ENCODE measurements at places on chromosomes 2 and 18.

DNA sequence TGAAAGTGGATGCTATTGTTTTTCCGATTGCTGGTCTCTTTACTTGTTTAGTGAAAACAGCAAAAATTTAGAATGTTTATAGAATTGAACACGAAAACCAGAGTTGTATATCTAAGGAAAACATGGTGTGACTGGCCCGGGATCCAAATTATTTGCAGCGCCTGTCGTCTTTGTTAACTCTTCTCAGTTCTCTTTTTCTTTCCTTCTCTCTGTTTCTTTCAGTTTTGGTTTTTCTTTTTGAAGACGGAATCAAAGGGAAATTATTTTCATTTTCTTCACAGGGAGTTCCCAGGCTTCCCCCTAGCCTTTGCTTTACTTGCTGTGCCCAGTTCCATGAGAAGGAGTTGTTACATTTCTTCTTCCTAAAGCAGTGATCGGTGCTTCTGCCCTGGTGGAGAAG lies 76.0 kb downstream of the AGAP1 start:
- DNase-seq = no peak

DNA sequence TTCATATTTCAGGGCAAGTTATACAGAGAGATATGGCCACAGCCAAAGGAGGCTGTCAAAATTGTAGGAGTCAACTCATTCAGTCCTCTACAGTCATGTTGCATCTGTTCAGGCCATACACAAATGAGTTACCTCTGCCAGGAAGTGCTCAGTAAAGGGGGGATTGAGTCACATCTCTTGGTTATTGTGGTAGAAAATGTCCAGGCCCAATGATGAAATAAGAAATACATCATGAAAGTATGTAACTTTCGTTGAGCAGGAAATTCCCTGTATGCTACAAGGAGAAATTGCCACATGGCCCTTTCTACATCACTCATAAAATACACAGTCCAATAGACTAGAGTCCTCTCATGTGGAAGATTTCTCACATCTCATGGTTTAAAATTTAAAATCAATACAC lies 103.9 kb upstream of the COL3A1 start:
- DNase-seq = no peak

DNA sequence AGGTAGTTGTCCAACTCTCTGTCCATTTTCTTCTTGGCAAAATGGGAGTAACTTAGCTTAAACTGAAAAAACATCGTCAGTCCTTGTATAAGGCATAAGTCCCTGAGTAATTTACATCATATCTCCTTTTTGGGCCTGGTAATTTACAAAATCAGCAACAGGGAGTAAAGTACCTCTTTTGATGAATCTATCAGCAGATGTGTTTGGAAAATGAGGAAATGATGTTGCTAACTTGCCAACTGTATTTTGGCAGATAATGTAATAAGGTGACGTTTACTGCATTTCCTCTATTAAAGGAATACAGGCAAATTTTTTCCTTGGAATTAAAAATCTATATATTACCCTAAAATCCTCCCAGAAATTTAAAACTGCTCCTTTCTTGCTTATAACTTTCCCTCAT lies 29.2 kb downstream of the ANKRD44 start:
- DNase-seq = no peak

- no peak for DNase-seq
These were observed 2.5 kb upstream of the ADNP2 start for GRCh38 chr18:80106482-80107051.

GRCh38 chr2:9099341-9099751 lies 95.9 kb upstream of the MBOAT2 start:
- DNase-seq = no peak

DNA sequence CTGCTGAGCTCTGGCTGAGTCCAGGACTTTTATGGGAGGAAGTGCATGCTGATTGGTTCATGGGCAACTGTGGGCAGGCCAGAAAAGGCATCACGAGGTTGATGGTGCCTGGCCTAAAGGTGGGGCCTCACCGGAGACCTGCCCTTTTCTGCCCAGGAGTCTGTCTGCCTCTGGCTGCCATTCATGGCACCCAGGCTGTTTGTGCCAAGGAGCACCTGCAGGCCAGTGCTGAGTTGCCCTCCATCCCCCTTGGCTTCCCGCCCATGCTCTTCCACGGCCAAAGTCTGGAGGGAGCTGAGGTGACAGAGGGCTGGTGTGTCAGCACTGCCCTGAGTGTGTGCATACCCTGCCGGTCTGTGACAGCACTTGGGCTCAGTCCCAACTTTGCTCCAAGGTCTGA lies 123.2 kb downstream of the PTH2R start:
- no peak for DNase-seq

GRCh38 chr2:38610851-38611801 lies 8.4 kb upstream of the HNRNPLL start:
- no peak for DNase-seq

GRCh38 chr2:222290736-222291484 lies 7.9 kb downstream of the PAX3 start:
- DNase-seq = no peak

DNA sequence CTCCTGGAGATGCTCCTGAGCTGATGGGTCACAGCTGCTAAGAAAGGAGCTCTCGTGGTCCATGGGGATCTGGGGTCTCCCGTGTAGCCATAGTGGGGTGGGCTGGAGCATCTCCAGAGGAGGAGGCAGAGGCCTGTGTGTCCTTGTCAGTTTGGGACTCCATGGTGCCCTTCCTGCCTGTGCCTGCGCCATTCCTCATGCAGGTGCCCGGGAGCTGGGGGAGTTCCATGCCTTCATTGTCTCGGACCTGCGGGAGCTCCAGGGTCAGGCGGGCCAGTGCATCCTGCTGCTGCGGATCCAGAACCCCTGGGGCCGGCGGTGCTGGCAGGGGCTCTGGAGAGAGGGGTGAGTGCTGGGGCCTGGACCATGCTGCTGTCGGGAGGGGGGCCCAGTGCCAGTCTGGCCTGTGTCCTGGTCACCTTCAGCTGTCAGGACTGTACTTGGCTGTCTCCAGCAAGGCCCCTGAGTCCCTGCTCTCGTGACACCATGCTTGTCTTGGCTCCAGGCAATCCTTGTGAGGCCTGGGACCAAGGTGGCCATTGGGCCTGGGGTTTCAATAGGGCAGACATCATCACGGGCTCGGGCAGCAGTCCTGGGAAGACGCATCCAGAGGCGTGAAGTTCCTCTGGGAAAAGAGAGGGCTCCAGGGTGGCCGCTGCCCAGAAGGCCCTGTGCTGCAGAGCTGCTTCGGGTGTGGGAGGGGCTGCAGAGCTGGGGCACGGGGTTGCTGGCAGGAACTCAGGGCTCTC lies 7.3 kb downstream of the CAPN10 start:
- DNase-seq = no peak

DNA sequence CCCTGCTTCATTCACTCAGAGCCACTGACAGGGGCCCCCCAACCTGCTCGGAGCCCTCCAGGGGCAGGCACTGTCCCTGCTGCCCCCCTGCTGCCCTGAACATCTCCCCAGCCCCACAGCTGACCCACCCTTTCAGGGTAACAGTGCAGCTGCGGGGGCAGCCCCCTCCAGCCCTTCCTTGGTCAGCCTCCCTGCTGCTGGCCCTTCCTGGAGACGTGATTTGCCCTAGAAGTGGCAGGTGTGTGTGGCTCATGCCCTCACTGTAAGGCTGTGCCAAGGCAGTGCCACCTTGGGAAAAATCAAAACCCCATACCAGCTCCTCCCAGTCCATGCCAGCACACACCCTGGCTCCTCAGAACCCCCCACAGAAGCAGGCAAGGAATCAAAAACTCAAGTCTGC lies 184.2 kb upstream of the HDAC4 start:
- no peak for DNase-seq

- DNase-seq = no peak
These were observed 17.4 kb downstream of the HAT1 start for GRCh38 chr2:171939743-171940071.

DNA sequence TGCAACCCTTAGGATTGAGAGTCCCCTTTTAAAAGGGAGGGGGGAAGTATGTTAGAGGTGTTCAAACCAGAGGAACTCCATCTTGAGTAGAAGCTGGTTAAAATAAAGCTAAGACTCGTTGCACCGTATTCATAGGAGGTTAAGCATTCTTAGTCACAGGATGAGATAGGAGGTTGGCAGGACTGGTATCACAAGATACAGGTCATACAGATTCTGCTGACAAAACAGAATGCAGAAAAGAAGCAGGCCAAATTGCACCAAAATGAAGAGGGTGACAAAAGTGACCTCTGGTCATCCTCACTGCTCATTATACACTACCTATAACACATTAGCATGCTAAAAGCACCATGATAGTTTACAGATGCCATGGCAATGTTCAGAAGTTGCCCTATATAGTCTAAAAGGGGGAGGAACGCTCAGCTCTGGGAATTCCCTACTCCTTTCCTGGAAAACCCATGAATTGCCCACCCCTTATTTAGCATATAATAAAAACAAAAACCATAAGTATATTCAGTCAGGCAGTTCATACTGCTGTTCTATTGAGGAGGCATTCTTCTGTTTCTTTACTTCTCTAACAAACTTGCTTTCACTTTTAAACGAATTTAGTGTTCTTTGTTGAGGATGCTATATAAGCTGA lies 192.2 kb upstream of the NDUFV2 start:
- no peak for DNase-seq

GRCh38 chr2:100537918-100538317 lies 24.9 kb upstream of the PDCL3 start:
- no peak for DNase-seq

GRCh38 chr18:27793013-27793785 lies 383.7 kb downstream of the CDH2 start:
- DNase-seq = no peak

DNA sequence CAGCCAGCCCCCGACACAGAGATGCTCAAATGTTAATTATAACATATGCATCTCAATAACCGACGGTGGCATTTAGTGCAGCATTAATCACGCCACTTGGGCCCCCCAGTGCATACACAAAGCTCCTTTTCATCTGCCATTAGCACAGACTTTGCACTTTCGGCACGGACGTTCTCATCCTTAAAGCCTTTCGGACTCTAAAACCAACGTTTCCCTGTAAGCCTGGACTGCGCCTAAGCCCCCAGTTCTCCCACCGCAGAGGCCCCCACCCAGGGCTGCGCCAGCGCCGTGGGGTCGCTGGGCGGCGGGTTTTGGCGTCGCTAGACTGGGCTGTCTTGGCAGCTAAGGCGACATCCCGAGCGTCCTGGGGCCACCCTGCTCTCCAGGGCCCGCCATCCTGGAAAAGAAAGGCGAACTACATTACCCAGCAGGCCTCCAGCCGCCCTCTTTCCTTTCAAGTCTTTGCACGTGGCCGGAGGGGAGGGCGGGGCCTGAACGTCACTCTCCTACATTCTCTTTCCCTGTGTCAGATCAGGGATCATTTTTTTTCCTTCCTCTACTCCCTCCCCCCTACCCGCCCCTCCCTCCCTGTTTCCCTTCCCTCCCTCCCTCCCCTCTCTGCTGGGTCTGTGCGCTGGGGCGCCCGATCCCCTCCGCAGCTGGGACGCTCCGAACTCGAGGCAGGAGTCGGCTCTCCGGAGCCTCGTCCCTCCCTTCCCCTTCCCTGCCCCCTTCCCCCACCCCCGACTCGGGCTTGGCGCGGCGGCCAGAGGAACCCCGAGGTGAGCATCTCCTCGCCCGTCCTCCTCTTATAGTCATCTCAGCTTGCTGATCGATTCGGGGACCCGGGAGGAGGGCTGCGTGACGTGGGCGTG lies at the start of gene CTIF:
CTIF (plus strand) TSS at position 501 of the 875 bp plus-strand sequence. CDS start 80,535 bp downstream, outside the sequence.
- peak; percentile 99 for DNase-seq

GRCh38 chr18:23200756-23201155 lies 65.5 kb downstream of the CABLES1 start:
- DNase-seq = no peak

DNA sequence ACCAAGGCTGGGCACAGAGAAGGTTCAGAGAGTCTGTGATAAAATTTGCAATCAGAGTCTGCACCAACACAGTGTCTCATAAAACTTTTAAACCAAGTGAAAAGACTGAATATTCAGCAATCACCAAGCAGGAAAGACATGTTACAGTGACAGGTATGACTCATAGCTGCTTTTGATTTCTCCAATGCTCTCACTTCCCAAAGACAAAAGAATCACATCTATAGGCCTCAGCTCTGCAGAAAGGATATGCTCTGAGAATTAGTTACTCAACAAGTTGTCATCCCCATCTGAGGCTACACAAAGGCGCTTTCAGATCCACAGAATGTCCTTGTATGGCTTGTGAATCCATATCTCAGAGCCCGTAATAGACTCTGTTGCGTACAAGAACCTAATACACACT lies 92.5 kb downstream of the KCNF1 start:
- no peak for DNase-seq

DNA sequence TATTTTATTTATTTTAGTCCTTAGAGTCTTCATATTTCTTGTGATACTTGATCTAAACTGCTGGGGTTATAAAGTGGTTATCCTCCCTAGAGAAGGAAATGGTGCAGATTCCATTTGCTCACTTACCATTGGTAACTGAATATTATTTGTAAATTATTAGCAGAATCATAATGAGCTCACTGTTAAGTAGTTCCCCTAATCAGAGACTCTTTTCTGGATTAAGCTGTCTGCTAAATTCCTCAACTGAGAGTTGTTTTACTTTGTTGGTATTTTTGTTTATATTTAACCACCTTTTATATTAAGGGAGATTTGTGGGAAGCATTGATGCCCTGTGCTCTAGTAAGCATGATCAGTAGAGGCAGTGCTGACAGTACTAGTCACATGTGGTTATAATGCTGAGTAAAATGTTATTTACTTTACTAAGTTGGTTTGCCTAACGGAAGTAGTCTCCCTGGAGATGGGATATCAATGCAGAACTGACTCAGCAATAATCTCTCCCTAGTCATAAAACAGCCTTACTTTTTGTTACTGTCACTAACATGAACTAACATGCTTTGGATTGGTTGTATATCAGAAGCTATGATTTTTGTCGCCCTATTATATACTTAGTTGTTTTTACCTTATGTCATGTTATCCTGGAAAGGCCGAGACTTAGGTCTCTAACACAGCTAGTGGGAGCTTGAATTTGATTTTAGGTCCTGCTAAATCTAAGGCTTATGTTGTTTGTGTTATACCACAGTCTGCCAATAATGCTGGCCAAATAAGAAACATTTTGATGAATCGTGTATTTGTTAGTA lies 166.7 kb downstream of the MCFD2 start:
- DNase-seq = no peak

GRCh38 chr18:3554811-3555427 lies 104.9 kb downstream of the TGIF1 start:
- DNase-seq = no peak

DNA sequence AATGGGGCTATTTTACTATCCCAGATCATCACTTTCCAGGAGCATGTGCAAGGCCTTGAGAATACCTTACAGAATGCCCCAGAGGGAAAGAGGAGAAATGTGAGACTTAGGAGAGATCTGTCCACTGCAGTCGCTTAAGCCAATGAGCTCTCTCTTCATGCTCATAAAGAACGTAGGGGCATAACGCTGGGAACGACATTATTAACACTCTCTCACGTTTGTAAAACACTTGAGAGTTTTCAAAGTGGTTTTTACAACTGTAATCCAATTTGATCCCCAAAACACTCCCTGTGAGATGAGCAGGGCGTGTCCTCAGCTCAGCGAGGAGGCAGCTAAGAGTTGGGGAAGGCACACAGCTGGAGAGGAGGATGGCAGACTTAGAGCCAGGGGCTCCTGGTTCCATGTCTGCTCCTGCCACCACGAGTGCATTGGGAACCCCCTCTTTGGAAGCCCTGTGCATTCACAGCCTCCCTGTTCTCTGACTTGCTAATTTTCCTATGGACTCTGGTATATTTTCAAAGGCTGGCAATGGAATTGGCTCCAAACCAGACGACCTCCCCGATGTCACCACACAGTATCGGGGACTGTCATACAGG lies 97.4 kb downstream of the PLB1 start:
- DNase-seq = no peak
